ENCODE measurements at places on chromosomes 5 and 9.
A peak's percentile ranks its signal among the peaks of the same experiment; 100 is the strongest.

GRCh38 chr9:125233678-125234077 lies 7.5 kb downstream of the HSPA5 start:
- no peak for DNase-seq

DNA sequence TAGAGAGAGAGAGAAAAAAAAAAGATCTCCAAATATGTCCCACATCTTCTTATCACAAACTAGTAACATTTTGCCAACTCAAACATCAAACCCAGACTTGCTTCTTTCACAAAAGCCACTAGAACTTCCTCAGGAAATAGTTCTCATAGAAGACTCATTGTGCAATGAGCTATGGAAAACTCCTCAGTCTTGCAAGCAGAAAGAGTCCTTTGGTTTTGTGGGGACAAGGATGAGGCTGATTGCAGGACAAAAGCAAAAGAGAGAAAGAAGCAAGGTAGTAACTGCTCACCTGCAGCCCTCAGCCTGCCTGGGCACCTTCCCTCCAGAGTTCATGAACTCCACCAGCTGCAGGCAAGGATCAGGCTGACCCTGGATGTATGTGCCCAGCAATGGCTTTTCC lies 399.0 kb downstream of the IRX1 start:
- no peak for DNase-seq

DNA sequence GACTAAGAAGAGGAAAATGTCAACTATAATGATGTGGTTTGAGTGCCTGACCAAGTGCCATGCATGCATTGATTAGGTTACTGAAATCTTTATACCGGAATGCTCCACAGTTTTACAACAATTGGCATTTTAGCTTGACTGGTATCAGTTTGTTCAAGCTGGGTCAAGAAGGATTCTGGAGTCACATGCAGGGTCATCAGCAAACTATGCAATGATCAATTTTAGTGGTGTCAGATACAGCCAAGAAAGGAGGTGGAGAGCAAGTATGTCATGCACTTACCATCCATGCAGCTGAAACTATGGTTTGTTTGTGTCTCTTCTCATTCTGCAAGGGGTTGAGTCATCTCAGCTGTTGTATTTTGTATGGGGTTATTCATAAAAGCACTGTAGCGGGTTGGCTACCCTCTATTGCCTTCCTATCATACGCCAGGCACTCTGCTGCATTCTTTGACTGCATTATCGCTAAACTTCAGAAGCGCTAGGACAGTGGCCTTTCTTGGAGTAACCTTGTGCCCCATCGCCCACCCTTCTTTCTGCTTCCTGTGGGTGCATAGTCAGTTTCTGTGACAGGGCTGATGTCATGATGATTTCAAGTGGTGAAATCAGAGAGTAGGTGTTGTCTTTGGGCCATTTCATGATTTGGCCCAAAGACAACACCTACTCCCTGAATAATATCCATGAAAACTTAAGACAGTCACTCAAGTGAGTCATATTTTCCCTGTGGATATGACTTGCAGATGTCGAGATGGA lies 145.4 kb downstream of the MTX3 start:
- DNase-seq: no peak

GRCh38 chr5:171149333-171149732 lies 159.7 kb upstream of the TLX3 start:
- DNase-seq: no peak

- DNase-seq: no peak
These were observed 85.8 kb upstream of the DMRT1 start for GRCh38 chr9:755454-756381.

DNA sequence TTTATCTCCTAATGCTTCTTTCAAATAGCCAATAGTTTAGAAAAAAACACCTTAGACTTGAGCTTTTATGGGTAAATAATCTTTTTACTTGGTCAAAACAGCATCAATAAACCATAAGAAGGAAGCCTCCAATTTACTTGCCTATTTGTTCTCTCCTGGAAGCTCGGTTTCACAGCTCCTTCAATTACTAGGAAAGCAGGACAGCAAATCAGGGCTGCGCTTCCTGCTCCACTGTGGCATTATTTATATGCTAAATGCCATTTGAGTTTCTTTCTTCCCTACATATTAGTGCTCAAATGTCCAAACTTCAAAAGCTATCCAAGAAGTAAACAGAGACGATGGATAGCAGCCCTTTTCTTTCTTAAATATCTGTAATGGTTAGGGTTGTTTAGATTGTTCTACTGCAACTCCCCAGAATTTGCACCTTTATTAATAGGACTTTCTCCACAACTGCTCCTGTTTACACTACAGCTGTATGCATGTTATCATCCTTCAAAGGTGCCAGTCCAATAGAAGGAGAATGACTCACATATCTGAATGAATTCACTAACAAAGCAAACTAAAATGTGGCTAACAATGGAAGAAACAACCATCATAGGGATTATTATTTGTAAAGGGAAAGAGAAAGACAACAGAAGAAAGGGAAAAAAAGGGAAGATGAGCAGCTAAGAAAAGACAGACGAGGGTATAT lies 58.7 kb downstream of the MED27 start:
- DNase-seq: no peak

DNA sequence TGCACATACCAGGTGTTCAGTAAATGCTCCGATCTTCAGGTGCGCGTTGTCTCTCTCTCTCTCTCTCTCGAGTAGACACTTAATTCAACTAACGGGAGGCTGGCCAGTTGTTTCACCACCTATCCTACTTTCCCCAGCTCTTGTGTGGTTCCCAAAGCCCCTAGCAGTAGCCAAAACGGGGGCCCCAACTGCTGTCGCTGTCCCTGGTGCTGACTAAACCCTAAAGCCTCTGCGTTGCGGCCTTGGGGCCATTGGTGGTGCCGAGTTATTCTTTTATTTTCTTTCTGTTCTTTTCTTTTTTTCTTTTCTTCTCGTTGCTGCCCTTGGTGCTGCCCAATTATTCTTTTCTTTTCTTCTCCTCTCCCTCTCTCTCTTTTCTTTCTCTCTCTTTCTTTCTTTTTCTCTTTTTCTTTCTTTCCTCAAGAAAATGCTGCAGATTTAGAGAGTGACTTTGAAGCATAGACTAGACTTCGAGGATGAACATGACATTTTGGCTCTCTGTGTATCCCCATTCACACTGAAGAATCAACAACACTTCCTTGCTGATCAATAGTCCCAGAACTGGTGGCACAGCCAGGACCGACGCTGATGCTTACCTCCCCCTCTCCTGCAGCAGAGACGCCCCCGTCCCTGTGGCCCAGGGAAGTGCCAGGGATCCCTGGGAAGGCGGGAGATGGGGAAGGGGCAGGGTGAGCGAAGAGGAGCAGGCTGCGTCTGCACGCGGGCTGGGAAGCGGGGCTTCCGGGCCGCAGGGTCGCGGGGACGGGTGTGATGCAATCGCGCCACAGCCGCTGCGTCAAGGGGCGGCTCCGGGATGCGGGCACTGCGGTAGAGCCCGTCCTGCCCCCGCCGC lies at the start of gene FBLL1:
FBLL1 (plus strand) TSS at position 785 of the 853 bp plus-strand sequence. CDS start 200 bp downstream, outside the sequence.
- peak; percentile 89 for DNase-seq

- DNase-seq: no peak
These were observed 42.7 kb downstream of the ST8SIA4 start for GRCh38 chr5:100860407-100860806.

DNA sequence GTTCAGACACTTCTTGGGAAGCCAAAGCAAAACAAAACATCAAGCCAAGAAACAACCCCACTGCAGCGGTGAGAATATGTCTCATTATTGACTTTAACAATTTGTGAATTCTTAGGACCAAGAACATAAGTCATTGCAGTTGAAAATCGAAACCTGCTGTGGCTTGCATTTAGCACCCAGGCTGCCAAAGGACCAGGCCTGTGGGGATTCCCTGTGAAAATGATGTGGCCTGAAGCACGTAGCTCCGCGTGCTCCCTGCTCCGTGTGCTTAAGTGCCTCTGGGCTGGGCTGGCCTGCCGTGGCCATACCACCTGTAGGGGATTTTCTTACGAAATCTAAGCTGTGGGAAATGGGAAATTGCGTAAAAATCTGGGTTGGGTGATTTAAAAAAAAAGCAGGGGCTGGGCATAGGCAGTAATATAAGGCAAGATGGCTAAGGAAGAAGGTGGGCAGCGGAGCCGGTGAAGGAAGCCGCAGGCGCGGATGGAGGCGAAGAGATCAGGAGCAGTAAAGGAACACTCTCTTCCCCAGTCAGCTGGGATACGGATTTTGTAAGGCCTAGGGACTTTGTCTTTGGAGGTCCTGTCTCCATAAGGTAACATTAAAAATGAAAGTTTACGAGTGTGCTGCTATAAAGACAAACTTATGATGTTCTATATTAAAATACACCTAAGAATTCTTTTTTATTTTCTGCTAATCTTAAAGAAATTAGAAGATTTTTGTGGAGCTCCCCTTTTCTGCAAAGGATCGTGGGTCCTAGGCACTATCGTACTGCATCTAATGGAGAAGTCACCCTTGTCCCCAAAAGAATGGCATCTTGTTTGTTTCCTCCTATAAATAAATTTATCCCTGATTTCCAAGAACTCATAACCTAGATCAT lies 189.6 kb upstream of the SEMA6A start:
- DNase-seq: no peak

DNA sequence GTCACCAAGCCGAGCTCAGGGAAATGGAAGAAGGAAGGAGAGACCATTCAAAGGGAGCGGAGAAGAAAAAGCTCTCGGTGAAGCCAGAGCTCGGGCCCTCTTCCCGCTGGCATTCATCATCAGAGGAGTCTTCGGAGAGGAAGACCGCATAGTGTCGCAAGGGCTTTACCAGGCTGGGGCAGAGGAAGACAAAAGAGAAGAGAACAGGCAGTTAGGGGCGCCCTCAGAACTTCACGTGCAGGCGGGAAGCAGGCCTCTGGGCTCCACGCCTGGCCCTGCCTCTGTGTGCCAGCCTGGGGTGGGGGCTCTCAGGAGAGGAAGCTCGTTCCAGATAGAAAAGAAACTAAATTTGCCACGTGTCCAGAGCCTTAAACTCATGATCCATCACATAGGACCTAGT lies 31.7 kb downstream of the CRB2 start:
- DNase-seq: no peak

GRCh38 chr9:92767066-92768054 lies 2.7 kb upstream of the BICD2 start:
- no peak for DNase-seq

Measured in D341Med (cell line).